ENCODE measurements at places on chromosomes 3 and 15.

DNA sequence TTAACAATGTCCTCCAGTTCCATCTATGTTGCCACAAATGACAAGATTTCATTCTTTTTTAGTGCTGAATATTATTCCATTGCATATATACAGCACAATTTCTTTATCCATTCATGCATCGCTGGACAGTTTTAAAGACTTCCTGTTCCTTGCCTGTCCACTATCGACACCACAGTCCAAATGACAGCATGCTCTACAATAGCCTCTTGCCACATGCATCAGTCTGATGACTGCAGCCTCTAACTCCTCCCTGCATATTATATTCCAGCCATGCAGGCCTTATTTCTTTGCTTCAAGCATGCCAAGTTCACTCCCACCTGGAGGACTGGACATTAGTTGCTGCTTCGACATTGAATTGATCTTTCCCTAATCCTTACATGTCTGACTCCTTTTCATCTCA is 306.2 kb downstream of the FOXP1 start:
- no peak for DNase-seq

DNA sequence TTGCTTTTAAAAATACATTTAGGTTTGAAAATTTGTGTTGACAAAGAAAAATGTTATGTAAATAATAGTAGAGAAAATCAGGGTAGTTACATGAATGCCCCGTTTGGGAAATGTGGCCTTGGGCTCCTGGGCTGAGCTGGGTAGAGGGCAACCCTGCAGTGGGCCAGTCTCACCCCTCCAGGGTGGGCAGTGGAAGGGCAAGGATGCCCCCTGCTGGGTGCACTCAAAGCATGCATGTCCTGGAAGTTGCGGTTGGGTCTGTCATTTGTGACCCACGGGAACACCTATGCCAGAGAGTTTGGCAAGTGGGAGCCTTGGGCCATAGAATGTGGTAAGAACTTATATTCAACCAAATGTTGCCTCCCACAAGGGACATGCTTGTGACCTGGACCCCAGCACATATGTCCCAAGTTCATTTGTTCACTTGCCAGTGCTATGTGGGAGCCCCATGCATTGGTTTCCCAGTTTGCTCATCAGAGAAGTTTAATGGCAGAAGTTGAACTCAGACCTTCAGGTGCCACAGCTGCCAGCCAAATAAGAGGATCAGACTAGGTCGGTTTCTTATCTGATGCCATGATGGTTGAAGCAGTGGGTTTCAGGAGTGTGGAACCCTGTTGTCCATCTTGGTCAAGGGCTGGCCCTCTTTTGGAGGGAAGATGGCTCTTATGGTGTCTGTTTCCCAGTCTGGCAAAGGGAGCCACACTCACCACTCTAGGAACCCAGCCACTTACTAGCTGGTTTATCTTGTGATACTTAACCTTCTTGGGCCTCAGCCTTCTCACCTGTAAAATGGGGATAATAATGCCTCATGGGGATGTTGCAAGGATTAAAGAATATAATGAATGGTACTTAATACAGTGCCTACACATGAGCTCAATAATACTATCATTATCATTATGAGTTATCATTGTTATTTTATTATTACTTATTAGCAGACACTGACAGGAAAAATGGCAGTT is 2.5 kb upstream of the PLCB2 start:
- no peak for DNase-seq

GRCh38 chr15:40097968-40098476 is 10.7 kb downstream of the BMF start:
- DNase-seq, result no peak

DNA sequence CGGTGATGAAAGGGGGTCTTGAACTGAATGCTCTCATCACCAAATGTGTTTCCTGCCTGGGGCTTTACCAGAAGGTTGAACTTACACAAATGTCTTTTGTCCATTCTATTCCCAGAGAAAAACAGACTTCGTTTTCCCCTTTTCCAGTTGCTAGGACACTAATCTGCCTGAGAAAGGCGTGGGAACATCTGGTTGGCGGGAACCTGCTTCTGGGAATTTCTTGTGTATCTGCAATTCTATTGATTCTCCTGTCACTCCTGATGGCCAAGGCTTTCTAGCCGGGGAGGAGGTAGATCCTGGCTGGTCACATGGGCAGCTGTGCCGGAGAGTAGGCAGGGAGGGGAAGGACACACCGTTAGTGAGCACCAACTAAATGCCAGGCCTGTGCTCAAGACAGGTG is 31.1 kb upstream of the CCDC174 start:
- DNase-seq, result no peak

DNA sequence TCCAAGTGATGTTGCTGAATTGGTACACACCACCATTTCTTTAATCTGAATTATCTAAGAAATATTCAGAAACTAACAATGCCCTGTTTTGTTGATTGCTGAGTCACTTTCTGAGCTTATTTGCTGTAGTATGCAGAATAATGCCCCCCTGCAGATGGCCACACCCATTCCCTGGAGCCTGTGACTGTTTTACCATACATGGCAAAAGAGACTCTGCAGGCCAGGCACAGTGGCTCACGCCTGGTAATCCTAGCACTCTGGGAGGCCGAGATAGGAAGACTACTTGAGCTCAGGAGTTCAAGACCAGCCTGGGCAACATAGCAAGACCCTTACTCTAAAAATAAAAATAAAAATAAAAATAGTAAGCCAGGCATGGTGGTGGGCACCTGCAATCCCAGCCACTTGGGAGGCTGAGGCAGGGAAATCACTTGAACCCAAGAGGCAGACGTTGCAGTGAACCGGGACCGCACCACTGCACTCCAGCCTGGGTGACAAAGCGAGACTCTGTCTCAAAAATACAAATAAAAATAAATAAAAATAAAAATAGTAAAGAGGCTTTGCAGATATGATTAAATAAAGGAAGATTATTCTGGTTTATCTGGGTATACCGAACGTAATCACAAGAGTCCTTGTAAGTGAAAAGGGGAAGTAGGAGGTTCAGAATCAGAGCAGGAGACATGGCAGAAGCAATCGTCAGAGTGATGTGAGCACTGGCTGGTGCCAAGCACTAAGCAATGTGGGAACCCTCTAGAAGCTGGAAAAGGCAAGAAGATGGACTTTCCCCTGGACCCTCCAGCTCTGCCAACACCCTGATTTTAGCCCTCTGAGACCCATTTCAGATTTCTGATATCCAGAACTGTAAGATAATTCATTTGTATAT is 19.0 kb downstream of the PCYT1A start:
- no peak for DNase-seq

DNA sequence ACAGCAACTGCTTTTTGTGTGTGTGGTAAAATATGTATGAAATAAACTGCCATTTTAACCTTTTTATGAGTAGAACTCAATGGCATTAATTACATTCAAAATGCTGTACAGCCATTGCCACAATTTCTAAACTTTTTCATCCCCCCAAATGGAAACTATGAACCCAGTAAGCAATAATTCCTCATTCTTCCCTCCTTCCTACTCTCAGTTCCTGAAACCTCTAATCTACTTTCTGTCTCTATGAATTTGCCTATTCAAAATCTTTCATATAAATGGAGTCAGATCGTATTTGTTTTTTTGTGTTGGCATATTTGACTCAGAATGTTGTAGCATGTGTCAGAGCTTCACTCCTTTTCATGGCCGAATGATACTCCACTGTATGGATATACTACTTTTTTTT is 5.3 kb upstream of the BLM start:
- no peak for DNase-seq

GRCh38 chr3:8187996-8188395 is 313.6 kb upstream of the LMCD1 start:
- no peak for DNase-seq

GRCh38 chr3:113295463-113295862 is 84.1 kb downstream of the BOC start:
- no peak for DNase-seq

DNA sequence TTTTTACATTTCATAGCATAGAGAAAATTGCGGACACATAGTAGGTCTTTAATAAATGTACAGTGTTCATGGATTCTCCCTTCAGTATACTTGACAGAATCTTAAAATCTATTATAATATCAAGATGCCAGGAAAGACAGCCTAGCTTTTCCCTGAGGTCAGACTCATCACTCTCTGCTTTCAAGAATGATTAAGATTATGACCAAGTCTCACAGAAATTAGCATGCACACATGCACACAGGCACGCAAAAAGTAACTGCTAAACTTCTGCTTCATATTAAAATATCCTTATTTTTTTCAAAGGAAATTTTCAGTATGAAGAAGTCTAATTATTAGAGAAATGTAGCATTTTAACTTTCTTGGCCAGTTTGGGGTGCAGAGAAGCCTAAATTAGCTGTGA is 493.8 kb upstream of the NECTIN3 start:
- DNase-seq, result no peak

DNA sequence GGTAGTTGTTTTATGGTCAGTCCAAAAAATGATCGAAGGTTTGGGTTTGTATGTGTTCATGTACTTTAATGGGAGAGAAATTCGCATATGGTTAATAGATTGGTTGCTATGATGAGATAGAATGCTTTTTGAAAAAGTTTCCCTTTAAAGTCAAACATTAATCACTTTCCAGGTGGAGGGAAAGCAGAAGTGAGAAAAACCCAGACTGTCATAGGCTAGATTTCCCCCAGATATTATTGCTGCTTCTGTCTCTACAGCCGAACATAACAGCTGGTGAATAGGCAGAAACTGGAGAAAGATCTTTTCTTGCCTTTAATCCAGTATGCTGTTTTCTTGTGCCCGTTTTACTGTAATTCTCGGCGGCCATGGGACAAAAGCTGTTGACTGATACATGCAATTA is 287.6 kb downstream of the SOX2 start:
- no peak for DNase-seq

DNA sequence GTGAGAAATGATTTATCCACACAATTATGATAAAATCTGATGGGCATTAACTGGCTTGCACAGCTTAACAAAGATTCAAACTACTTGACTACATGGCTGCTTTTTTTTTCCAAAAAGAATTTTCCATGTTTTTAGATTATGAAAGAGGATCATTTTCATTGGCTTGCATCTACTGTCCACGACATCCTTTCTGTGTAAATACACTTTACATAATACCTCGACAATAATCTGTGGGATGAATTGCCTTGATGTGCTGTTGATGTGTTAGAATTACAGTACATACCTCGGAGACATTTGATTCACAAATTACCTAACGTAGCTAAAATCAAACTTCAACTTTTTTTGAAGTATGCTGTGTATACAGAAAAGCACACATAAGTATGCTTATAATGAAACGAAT is 104.4 kb downstream of the PPP2R3A start:
- DNase-seq, result no peak

GRCh38 chr15:74208496-74208895 is 5.9 kb upstream of the STRA6 start:
- no peak for DNase-seq

DNA sequence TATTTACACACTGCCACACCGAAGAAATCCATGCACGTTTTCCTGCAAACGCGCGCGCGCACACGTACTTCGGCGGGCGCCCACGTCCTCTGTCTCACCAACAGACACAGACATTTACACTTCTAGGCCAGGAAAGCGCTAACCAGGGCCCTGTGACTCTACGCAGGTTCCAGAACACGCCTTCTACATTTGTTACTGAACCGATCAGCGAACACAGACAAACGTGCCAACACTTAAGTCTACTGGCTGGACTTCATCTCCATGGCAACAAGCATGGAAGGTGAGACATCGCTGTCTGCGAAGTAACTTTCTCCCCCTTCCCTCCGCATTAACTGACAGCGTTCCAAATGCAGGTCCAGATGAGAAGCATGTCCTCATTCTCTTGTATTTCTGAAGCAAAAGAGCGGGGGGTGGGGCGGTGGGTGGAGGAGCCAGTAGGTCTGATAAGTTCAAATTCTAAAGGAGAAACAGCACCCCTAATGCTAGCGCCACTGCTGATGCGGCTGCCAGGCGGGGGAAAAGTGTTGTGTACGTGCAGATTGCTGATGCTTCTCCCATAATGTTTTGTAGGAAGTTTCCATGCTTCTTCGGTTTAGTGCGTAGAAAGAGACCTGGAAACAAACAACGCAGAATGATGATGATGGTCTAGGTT is at the start of gene CTXN2:
CTXN2 (plus strand) TSS at position 92 of the 652 bp plus-strand sequence. CDS start 9,636 bp downstream, outside the sequence.
- DNase-seq, result no peak

DNA sequence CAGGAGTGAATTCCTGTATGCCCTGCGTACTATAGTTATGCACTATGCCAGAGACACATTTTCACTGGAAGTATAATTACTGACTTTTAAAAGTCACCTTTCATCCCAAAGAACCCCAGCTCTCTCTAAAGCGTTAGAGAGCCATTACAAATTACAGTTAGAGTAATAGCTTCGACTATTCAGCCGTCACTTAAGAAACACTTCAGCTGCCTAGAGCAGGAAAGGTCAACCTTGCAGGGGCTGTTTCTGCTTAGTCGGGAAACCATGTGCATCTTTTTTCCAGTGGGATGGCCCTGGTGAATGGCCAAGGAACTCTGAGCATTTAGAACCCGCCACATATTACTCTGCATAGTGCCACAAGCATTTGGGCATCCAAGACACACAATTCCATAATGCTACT is 235.9 kb downstream of the ARRDC4 start:
- DNase-seq, result no peak

GRCh38 chr15:64024172-64025050 is 21.9 kb downstream of the DAPK2 start:
- no peak for DNase-seq

DNA sequence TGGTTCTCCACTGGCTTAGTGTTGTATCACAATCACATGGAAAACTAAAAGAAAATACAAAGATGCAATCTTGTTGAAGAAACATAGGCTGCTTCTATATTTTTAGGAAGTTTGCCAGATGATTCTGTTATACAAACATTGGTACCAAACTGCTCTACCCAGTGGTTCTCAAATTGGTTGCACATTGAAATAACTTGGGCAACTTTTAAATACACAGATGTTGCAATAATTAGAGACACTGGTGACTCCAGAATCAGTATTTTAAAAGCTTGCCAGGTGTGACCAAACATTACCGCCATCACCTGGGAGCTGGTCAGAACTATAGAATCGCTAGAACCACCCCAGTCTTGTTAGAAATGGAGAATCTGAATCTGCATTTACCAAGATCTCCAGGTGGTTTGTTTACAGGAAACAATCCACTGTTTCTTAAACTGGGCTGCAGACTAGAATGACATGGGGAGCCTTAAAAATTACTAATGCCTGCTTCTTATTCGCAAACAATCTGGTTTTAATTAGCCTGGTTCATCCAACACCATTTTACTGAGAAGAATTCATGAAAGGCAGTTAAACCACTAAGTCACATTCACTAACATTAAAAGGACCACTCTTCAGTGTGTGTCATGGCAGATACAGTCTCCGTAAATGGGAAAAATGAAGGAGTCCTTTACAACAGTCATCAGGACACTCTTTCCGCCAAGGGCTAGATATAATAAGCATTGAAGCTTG is 76.5 kb downstream of the ACAP2 start:
- DNase-seq, result no peak

GRCh38 chr3:135760581-135760980 is 204.9 kb upstream of the PPP2R3A start:
- no peak for DNase-seq

DNA sequence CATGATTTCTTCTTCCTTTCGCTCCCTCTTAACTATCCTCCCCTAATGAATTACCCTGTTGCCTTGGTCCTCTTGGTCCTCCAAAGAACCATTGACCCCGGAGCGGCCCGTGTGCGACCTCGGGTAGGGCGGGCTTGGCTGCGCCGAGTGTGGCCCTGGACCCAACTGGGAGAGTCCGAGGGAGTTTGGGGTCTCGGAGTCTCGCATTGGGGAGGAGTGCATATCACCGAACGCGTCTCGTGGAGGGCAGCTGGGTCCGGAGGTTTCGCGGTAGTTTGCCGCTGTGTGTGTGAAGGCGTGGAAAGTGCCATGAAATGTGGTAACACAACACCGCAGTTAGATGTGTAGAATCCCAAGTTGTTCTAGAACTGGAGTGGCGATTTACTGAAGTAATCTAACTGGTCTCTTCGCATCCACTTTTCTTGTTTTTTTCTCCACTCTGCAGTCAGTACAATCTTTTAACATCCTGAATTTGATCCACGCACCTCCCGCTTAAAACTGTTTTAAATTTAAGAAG is 363 bp downstream of the GTF2E1 start:
- DNase-seq, result no peak

Measured in amygdala (tissue), 56 donors.